GM12878 (cell line): ENCODE measurements at places on chromosomes 7 and 10. TPM values are rescaled to one million over a fixed set of nuclear protein-coding genes. Genes with fewer than 3 reads are reported as not detected.

DNA sequence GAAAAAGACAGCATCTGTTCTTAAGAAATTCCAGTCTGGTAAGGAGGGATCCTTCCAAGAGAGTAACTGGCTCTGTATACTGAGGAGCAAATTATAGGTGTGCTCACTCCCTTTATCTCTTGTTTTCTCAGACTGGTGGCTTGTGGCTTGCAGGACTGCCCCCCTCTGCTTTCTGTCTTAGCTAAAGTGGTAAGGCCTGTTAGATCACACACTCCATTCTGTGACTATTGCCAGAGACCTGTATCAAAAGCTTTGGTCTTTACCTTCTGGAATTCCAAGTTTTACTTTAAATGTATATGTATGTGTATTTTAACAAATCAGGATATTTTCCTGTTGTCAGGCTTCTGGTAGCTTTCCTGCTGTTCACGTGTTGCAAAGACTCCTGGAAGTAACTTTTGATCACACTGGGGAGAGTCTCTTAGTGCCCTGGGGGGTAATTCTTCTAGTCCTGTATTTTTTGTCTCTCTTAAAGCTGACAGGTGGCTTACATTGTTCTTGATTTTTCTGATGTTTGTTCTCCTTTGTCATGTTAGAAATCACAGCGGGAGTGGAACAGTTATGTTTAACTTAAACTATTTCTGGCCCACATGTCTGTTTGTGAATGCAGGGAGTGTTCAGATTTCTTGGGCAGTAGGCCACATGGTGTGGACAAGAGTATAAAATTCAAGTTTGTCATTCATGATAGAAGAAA lies 99.0 kb downstream of the PLPP4 start:
- H3K27ac ChIP-seq, result no peak overlapping the region
- no peaks in the 10 kb centered on the region for H3K27me3 ChIP-seq
- H3K4me1 ChIP-seq, result no peaks in the 10 kb centered on the region
- DNase-seq, result no peak
- H3K4me3 ChIP-seq, result no peak overlapping the region

- H3K4me3 ChIP-seq, result no peak overlapping the region
- no peaks in the 10 kb centered on the region for H3K27me3 ChIP-seq
- no peaks in the 10 kb centered on the region for H3K36me3 ChIP-seq
- no peak overlapping the region for H3K27ac ChIP-seq
- DNase-seq, result no peak
These were observed 121.1 kb downstream of the BBS9 start for GRCh38 chr7:33250421-33250871.

GRCh38 chr7:55546814-55547213 lies 25.5 kb downstream of the VOPP1 start:
- no peaks in the 10 kb centered on the region for H3K27me3 ChIP-seq
- DNase-seq, result no peak
- peak overlapping the region; percentile 22; the same call in 1 of the 2 replicates for H3K4me3 ChIP-seq

DNA sequence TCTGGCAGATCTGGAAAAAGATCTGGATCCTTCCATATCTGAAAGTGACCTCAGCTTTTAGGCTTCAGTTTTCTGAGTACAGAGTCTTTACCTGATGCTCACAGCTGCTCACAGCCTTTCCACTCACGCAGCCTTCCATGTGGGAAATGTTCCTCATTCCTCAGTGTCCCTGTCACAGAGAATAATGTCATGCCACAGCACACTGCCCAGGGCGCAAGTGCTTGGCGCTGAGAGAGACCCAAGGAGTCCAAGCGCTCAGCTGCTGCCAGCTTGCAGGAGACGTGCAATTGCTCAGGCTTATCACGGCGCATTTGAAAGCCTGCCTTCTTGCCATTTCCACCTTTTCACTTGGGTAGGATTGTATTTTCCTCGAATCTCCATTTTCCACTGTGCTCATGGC lies 271.9 kb upstream of the MKI67 start:
- H3K36me3 ChIP-seq, result no peaks in the 10 kb centered on the region
- DNase-seq, result no peak
- H3K4me3 ChIP-seq, result no peak overlapping the region
- no peak overlapping the region for H3K27ac ChIP-seq
- H3K4me1 ChIP-seq, result no peaks in the 10 kb centered on the region

DNA sequence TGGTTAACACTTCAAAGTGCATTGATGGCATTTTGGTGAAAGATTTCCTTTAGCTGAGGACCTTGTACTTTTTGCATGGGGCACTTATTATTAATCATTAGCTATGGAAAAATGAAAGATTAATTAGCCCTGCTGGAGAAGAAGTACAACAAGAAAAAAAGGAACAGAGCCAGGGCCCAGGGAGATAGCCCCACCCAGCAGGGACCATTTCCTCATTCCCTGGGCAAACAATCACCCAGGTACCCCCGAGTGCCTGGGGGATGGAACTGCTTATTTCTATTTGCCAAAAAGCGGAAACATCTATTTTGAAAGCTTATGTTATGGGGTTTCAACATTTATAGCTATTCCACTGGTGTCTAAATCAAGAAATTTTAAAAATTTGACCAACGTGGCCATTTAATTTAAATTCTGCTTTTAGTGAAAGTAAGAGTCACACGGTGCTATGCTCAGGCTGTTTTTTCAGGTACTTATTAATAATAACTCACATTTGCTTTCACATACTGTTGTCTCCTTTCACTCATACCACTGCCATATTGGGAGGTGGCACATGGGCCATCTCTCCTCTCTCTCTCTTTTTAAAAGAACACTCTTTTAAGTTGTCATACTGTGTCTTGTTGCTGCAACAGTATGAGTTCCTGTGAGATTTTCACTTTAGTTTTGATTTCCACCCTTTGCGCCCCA lies 143.6 kb upstream of the KIF5B start:
- no peak overlapping the region for H3K27ac ChIP-seq
- no peak overlapping the region for H3K4me3 ChIP-seq
- DNase-seq, result no peak
- no peaks in the 10 kb centered on the region for H3K27me3 ChIP-seq

GRCh38 chr10:97157578-97158095 lies 28.1 kb downstream of the SLIT1 start:
- H3K27me3 ChIP-seq, result no peaks in the 10 kb centered on the region
- peak; percentile 45 for DNase-seq
- peak overlapping the region; percentile 29; the same call in 1 of the 2 replicates for H3K4me3 ChIP-seq
- H3K36me3 ChIP-seq, result no peaks in the 10 kb centered on the region

DNA sequence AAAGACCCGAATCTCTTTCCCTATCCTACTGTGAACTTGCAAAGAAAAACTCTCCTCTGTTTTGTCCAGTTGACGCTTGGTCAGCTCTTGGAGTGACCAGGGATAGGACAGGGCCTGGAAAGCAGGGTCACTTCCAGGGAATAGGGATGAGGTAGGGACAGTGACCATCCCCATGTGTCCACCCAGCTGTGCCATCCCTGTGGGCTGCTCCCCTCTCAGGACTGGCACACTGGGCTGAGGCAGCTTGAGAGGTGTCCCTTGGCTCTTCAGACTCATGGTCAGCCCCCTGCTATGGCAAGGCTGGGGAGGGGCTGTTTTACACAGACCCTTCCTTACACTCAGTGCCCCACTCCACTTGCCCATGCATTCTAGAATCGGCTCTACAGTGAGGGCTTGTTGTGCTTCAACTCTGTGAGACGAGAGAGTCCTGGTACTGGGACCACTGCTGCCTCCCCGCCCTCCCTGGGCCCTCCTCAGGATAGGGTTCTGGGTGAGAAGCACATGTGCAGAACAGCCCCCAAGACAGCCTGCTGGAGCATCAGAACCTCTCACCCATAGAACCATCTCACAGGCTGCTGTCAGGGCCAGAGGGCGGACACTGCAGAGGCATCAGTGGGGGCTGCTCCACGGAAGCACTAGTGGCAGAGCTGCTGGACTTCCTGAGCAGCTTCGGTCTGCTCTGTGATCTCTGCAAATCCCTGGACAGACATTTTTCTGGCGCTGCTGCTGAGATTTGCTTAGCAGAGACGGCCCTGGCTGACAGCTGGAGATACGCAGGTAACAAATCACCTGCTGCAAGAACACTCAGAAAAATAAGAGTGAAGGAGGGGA lies 202.8 kb upstream of the CXCL12 start:
- no peak overlapping the region for H3K4me3 ChIP-seq
- H3K27ac ChIP-seq, result no peak overlapping the region

DNA sequence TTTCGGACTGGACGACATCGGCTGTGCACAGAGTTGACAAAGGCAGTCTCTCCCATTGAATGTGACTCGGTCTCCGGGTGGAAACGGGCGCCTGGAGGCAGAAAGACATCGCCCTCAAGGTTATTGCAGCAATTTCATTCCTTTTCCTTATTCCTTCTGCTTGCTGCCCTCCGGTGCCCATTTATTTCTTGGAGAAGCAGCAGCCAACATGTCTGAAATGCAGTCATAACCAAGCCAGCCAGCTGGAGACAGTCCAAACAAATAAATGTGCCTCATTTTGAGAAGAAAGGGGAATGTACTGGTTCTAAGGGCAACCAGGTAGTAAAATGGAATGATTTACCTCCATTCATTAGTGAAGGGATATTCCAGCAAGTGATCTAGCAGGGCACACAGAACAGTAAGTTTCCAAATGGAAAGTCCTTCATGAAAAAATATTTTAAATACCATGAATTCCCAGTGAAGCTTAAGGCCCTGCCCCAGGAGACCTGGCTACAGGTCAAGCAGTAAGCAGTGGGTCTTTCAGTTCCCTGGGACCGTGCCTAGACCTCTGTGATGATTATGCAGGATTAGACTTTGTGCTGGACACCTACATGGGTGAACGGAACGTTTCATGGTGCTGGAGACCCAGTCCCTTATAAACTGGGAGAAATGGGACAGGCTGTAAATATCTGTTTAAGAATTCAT lies 86.6 kb downstream of the ABLIM1 start:
- H3K27ac ChIP-seq, result no peak overlapping the region
- no peaks in the 10 kb centered on the region for H3K27me3 ChIP-seq
- H3K36me3 ChIP-seq, result no peaks in the 10 kb centered on the region

GRCh38 chr7:3897430-3898372 lies 596.6 kb downstream of the SDK1 start:
- no peaks in the 10 kb centered on the region for H3K36me3 ChIP-seq
- H3K4me3 ChIP-seq, result no peak overlapping the region
- DNase-seq, result no peak
- no peaks in the 10 kb centered on the region for H3K4me1 ChIP-seq

DNA sequence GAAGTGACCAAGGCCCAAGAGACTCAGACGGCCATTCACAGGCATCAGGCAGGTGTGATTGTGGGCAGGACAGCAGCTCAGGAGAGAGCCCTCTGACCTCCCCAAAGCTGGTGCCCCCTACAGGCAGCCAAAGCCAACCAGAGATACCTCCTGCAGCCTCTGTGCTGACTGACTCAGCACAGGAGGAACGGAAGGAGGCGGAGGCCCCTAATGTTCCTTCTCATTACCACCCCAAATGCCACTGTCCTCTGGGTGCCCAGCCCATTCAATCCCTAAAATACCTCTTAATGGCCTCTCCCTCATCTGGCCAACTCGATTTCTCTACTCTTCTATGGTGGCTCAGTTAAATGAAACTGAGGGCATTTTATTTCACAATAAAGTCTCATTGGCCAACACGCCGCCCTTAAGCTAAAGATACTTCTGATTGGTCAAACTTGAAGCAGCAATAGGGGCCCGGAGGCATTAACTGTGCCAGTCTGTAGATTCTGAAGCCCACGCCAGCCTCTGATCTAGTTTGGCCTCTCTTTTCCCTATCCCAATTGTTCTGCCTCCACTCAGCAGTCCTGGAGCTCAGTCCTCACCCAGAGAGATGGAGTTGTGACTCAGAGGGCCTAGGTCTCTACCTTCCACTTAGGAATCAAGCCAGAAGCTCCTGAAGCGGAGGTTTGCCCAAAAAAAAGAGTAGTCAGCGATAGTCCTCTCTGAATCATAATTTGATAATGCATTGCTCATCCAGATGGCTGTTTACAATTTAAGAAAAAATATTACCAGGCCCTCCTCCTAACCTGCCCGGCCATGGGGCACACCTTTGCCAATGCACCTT lies 1.2 kb downstream of the CYREN start:
- H3K27ac ChIP-seq, result peak overlapping the region; percentile 96
- peaks cover 24% of the 10 kb centered on the region for H3K4me1 ChIP-seq
- peaks cover 32% of the 10 kb centered on the region for H3K36me3 ChIP-seq
- no peaks in the 10 kb centered on the region for H3K27me3 ChIP-seq
- peak overlapping the region; percentile 84 for H3K4me3 ChIP-seq

GRCh38 chr10:97319671-97320479 lies 804 bp downstream of the FRAT1 start:
- no peak for DNase-seq
- H3K4me1 ChIP-seq, result peaks cover 7% of the 10 kb centered on the region
- H3K36me3 ChIP-seq, result no peaks in the 10 kb centered on the region
- no peak overlapping the region for H3K27ac ChIP-seq
- peaks cover 12% of the 10 kb centered on the region for H3K27me3 ChIP-seq

The C10orf67 gene
- not detected in 2 replicates for total RNA-seq

The ADRA2A gene
- total RNA-seq, result 0.08 TPM in 1 of 2 replicates, not detected in the other

The TLL2 gene
- 0.51 and 0.72 TPM in 2 replicates for total RNA-seq

The NME8 gene
- total RNA-seq, result 0.51 TPM in 1 of 2 replicates, not detected in the other

The MBL2 gene
- not detected in 2 replicates for total RNA-seq

The NKX2-3 gene
- not detected in 2 replicates for total RNA-seq

The CALCR gene
- not detected in 2 replicates for total RNA-seq

The PRPS1L1 gene
- not detected in 2 replicates for total RNA-seq

The CC2D2B gene
- 0.72 and 0.80 TPM in 2 replicates for total RNA-seq

The ADCK2 gene
- 19.4 and 20.1 TPM in 2 replicates for total RNA-seq

The VWA2 gene
- not detected in 2 replicates for total RNA-seq

The PRSS37 gene
- not detected in 2 replicates for total RNA-seq
